Psoas muscle (tissue), 8 donors: ENCODE measurements at places on chromosomes 1 and 21. TPM values are rescaled to one million over a fixed set of nuclear protein-coding genes. Genes with fewer than 3 reads are reported as not detected.

- H3K27ac ChIP-seq = no peak overlapping the region
- no peaks in the 10 kb centered on the region for H3K27me3 ChIP-seq
- no peaks in the 10 kb centered on the region for H3K36me3 ChIP-seq
- no peak overlapping the region for H3K4me3 ChIP-seq
Measured at GRCh38 chr1:178509414-178510007, 3.4 kb upstream of the TEX35 start.

DNA sequence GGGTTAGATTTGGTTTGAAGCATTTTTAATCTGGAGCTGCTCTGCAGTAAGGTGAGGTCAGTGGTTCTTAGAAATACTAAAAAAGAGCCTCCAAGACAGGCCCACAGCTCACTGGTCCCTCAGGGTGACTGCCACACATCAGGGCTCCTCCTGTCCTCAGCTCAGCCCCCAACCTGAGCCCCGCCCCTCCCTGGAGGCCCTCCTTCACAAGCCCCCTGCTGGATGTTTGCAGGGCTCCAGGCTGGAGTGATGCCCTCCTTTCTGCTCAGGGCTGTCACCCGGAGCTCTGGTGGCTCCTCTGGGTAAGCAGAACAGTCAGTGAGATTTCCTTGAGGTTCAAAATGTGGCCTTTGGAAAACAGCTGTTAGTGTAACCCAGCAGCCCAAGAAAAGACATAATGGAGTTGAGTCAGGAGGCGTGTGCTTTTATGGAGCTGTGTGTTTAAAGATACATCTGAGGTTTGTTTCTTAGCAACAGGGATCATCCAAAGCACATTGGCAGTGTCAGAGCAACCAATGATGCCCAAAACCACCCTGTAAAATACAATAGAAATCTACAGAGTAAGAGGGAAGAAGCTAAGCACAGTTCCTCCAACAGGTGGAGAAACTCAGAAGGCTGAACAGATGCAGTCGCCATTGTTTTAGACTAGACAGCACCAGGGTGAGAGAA is 21.4 kb downstream of the STUM start:
- no peak overlapping the region for H3K27ac ChIP-seq
- no peak overlapping the region for H3K4me3 ChIP-seq
- DNase-seq = no peak
- H3K4me1 ChIP-seq = no peaks in the 10 kb centered on the region
- no peaks in the 10 kb centered on the region for H3K36me3 ChIP-seq
- H3K27me3 ChIP-seq = no peaks in the 10 kb centered on the region

- H3K27ac ChIP-seq = no peak overlapping the region
- no peaks in the 10 kb centered on the region for H3K27me3 ChIP-seq
- H3K36me3 ChIP-seq = no peaks in the 10 kb centered on the region
- DNase-seq = no peak
Measured at GRCh38 chr1:229003233-229004031, 267.5 kb upstream of the RAB4A start.

GRCh38 chr1:233025567-233025966 is 75.2 kb downstream of the NTPCR start:
- no peak for DNase-seq
- H3K4me3 ChIP-seq = no peak overlapping the region
- no peaks in the 10 kb centered on the region for H3K4me1 ChIP-seq
- no peaks in the 10 kb centered on the region for H3K36me3 ChIP-seq
- no peak overlapping the region for H3K27ac ChIP-seq
- no peaks in the 10 kb centered on the region for H3K27me3 ChIP-seq

GRCh38 chr21:38861056-38861455 is 55.3 kb downstream of the ETS2 start:
- H3K4me1 ChIP-seq = peaks cover 25% of the 10 kb centered on the region
- no peak overlapping the region for H3K27ac ChIP-seq
- no peaks in the 10 kb centered on the region for H3K27me3 ChIP-seq
- H3K36me3 ChIP-seq = no peaks in the 10 kb centered on the region
- no peak for DNase-seq
- no peak overlapping the region for H3K4me3 ChIP-seq

The AJAP1 gene
- total RNA-seq = 0.36 TPM

GRCh38 chr1:2465371-2466269 is 10.5 kb upstream of the PLCH2 start:
- no peaks in the 10 kb centered on the region for H3K36me3 ChIP-seq
- no peaks in the 10 kb centered on the region for H3K4me1 ChIP-seq
- H3K27ac ChIP-seq = no peak overlapping the region

GRCh38 chr1:30966690-30967369 is 58.3 kb upstream of the SDC3 start:
- no peaks in the 10 kb centered on the region for H3K27me3 ChIP-seq
- no peak for DNase-seq
- no peak overlapping the region for H3K4me3 ChIP-seq
- H3K27ac ChIP-seq = peak overlapping the region; percentile 27
